Hippocampal formation (tissue), 2 donors: ENCODE measurements at places on chromosomes 12 and 14.
A peak's percentile ranks its signal among the peaks of the same experiment; 100 is the strongest.

DNA sequence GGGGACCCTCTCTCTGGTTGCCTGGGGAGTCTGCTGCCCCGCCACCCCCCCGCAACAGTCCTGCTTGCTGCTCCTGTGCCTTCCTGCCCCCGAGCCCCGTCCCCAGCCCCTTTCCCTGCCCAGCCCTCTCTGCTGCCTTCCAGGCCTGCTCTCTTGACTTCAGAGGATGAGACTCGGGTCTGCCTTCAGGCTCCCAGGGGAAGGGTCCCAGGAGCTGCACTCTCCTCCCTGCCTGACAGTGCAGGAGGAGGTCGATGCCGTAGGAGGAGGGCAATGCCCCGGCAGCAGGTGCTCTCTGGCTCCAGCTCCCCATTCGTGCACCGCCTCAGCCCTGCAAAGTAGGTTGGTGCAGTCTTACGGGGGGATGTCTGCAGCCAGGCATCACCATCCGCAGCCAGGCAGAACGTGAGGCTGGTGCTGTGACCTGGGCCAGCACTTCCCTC lies 185.1 kb upstream of the C14orf180 start:
- no peak for DNase-seq

- DNase-seq, result peak; percentile 65
These were observed 3.3 kb upstream of the CIPC start for GRCh38 chr14:77094672-77095284.

GRCh38 chr12:66244446-66244845 lies 55.4 kb downstream of the IRAK3 start:
- DNase-seq, result no peak

DNA sequence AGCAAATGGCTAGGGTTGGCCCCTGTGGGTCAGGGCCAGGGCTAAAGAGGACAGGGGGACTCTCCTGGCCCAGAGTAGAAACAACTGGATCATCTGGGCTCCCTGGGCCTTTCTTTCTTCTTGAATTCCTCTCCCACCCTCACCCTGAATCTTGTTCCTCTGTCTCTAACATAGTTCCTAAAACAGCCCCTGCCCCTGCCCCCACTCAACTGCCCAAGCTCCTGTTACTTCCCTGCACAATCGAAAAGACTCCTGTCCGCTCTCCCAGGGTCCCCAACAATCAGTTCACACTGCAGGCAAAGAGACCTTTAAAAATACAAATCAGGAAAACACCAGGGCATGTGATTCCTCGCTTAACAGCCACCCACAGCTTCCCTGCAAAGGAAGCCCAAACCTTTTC lies 18.0 kb upstream of the ANKRD33 start:
- DNase-seq, result no peak

- no peak for DNase-seq
These were observed 979.0 kb downstream of the TMTC2 start for GRCh38 chr12:83665634-83666218.

GRCh38 chr12:96073346-96074330 lies 38.3 kb upstream of the LTA4H start:
- DNase-seq, result no peak

GRCh38 chr12:118183155-118183554 lies 47.2 kb downstream of the PEBP1 start:
- DNase-seq, result no peak

GRCh38 chr12:109600481-109600880 lies 26.9 kb downstream of the MVK start:
- no peak for DNase-seq

- no peak for DNase-seq
These were observed 17.9 kb downstream of the CPM start for GRCh38 chr12:68915055-68915454.

DNA sequence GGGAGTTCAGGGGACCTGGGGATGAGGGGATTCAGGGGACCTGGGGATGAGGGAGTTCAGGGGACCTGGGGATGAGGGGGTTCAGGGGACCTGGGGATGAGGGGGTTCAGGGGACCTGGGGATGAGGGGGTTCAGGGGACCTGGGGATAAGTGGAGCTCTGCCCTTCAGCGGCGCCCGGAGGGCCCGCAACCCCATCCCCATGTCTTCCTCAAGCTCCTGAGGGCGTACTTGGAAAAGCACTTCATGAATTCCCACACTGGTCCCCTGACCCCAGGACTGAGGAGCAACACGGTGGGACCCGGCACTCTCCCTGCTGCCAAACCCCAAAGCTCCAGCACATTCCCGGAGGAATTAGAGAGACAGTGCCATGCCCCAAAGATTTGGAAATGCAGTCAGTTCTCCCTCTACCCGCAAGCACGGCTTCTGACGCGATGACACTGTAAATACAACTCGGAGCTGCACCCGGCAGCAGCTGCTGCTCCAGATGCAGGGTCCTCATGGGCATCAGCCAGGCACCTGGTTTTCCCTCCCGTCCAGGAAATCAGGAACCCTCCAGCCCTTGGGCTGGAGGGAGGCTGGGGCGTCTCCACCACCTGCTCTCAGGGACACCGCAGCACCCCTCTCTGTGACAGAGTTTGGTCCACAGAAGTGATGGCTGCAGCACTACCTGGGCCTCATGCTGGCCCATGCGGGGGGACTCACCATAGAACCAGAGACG lies 32.8 kb upstream of the C14orf180 start:
- no peak for DNase-seq

DNA sequence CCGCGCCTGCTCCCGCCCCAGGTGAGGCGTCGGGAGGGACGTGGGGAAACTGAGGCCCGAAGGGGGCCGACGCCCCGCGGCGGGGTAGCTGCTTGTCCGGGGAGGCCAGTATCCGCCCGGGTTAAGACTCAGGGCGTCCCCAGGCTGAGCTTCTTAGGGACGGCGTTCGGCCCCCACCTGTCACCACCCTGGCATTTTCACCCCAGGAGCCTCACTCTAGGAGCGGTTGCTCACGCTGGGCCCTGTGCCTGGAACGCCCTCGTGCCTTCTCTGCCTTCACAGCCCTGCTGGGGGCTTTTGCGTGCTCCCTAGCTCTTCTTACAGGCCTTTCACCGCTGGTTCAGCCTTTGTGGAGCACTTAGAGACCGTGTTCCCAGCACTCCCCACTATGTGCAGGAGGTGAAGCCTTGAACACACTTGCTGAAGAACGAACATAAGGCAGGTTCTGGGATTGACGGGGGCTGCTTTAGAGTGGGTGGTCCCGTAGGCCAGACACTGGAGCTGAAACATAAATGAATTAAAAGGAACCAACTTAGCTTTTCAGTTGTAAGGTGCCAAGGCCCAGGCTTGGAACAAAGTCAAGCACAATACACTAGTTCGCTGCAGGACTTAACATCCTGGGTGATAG lies 601 bp downstream of the ZNF839 start:
- DNase-seq, result no peak

- DNase-seq, result no peak
These were observed 49.5 kb upstream of the DIO3 start for GRCh38 chr14:101511620-101512375.

GRCh38 chr12:7017870-7018349 lies 366 bp downstream of the LPCAT3 start:
- DNase-seq, result no peak

GRCh38 chr12:77082021-77082420 lies 16.7 kb upstream of the E2F7 start:
- no peak for DNase-seq

DNA sequence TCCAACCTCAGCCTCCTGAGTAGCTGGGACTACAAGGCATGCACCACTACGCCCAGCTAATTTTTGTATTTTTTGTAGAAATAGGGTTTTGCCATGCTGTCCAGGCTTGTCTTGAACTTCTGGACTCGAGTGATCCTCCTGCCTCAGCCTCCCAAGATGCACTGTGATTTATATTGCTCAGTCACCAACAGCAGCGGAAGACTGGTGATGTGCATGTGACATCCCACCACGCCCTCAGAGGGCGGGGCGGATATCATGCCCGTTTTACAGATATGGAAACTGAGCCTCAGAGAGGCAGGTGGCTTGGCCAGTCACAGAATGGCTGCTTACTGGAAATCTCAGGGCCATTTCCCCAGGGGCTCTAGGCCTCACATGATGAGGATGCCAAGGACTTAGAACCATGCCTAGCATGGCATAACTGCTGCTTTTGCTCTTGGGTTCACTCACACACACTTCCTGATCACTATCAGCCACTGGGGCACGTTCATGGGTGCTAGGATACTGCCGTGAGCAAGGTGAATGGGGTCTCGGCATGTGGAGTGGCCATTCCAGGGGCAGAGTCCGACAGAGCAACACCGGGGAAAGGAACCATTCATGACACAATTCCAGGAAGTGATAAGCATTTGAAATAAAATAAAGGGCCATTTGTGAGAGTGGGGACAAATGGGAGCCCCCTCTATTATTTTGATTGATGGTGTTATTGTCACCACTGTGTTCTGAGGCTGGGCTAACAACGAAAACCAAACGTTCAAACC lies 31.9 kb downstream of the RBM19 start:
- DNase-seq, result no peak

DNA sequence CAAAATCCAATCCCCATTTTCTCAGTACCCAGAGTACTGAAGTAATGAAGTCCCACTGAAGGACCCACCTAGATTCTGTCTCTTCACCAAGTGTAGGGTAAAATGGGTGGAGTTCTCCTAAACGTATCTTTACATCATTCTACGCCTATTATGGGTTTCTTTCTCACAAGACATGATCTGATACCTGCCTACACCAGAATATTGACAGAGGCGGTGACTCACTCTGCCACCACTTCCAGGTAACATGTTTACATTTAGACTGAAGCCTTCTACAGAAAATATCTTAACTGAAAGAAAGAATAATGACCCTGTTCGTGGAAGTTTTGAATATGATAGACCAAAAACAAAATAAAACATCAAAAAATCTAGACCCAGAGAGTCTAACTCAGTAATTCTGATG lies 89.8 kb downstream of the BTG1 start:
- DNase-seq, result no peak

- no peak for DNase-seq
These were observed 197.3 kb upstream of the SFSWAP start for GRCh38 chr12:131513606-131514005.

DNA sequence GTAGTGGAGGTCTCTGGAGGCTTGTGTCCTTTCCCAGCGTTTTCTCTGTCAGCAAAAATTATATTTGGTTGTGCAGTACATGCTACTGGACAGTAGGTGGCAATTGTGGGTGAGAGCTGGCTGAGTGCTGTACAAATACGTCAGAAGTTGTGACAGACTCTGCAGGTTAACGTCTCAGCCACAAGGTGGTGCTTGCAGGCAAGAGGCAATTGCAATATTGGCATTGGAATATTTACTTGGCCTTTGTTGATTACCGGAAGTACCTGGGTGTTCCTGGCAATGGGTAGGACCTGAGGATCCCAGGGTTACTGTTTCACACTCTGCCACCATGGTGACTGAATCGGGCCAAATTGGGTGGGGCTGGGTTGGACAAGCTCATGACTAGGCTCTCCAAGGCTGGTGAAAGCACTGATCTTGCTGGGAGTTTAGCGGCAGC lies 333.9 kb upstream of the LMO3 start:
- no peak for DNase-seq

DNA sequence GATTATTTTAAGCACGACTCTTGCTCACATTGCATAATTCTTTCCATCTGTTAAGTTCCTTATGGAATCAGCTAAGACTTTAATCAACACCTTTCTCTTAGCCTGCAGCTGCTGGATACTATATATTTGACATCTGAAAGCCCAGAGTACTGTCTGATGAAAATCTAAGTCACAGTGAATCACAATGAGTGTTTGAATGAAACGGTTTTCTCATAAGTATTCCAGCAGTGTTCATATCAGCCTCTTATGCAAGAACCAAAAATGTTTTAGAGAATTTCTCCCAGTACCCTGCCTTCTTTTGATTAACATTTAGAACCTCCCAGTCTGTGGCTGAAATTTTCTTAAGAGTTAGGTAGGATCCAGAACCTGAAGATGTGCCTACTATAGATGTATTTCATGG lies 55.6 kb downstream of the FRMD6 start:
- DNase-seq, result no peak

DNA sequence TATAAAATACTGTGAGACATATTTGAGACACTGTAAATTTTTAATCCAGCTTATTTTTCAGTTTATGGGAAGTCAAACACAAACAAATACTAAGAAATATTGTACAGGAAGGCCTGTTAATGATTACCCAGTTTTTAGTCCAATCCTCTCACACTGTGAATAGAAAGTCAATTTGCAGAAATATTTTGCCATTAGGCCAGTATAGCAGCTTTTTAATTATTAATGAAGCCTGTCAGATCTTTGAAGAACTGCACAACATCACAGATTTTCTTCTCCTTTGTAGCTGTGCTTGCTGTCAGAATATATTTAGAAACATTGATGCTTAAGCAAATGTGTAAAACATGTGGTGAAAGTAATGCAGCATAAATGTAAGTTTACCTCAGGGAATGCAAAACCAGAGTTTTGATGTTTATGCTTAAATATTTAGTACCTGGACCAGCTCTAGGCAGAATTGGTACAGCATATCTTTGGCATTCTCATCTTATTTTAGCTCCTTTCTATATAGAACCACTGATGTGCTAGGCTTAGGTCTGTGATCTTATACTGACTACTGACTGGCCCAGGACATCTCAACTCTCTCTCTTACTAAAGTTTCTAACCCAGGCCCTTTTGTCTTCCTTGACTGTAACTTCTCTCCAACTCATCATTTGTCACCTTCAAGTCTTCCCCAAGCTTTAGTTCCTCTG lies 230.8 kb upstream of the NAV3 start:
- DNase-seq, result no peak

GRCh38 chr14:74326369-74327152 lies 21.7 kb upstream of the VRTN start:
- no peak for DNase-seq

DNA sequence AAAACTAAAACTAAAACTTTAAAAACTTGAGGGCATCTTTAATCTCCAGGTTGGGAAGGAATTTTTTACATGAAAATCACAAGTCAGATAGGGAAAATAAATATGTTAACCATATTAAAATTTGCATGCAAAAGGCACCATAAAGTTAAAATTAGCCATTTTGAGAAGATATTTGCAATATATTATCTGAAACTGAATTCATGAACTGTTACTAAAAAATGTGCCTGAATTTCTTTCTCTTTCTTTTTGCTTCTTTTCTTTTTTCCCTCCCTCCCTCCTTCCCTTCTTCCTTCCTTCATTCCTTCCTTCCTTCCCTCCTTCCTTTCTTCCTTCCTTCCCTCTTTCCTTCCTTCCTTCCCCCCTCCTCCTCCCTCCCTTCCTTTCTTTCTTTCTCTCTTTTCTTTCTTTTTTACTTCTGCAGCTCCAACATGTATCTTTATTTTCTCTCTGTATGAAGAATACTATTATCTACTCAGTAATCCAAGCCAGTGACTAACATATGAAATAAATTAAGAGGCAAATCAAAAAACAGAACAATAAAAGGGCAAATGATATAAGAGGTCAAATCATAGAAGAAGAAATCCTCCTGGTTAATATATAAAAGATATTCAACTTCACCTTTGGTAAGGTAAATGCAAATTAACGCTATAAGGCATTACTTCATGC lies 146.0 kb downstream of the BRMS1L start:
- no peak for DNase-seq

- no peak for DNase-seq
These were observed 118.0 kb upstream of the CCDC198 start for GRCh38 chr14:57611555-57612075.

- DNase-seq, result no peak
These were observed 327.6 kb upstream of the CLEC14A start for GRCh38 chr14:38583471-38583870.
